ENCODE measurements at places on chromosomes 7 and 10. TPM values are rescaled to one million over a fixed set of nuclear protein-coding genes. Genes with fewer than 3 reads are reported as not detected.
A peak's percentile ranks its signal among the peaks of the same experiment; 100 is the strongest.

DNA sequence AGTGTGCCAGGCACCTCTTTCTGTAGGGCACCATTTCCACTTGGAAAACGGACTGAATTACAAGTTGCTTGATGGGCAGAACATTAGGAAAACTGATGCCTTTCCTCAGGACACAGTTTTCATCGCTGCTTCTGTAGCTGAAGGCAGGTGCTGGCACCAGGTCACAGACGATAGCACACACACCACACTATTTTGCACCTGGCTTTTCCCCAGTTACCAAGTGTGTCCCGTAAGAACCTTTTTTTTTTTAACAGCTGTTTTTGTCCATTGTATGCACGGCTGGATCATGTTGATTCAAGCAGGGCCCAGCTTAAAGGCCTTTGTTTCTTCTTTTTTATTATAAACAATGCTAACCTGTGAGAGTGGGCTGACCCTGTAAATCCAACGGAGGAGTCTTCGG is 1.3 kb upstream of the GET4 start:
- DNase-seq = no peak

MYH16 gene
- polyA plus RNA-seq = 0.08 TPM

FEZF1 gene
- 0.12 TPM for polyA plus RNA-seq

ACTL6B gene
- polyA plus RNA-seq = not detected

DNA sequence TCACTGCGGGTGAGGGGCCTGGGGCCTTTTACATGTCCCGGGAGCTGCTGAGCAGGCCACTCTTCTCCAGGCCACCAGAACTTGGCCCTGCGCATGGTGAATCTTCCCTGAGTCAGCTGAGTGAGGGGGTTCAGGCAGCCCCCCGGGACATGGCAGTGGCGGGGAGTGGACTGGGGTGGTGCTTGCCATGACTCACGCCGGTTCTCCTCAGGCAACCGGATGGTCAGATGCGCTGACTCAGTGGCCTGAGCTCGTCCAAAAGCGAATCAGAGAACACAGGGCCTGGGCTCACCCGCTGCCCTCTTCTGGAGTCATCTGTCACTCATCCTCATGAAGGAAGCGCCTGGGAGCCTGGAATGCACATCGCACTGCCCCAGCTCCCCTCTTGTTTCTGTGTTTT is 33.5 kb downstream of the HTRA1 start:
- no peak for DNase-seq

ATOH7 gene
- 0.22 TPM for polyA plus RNA-seq

DNA sequence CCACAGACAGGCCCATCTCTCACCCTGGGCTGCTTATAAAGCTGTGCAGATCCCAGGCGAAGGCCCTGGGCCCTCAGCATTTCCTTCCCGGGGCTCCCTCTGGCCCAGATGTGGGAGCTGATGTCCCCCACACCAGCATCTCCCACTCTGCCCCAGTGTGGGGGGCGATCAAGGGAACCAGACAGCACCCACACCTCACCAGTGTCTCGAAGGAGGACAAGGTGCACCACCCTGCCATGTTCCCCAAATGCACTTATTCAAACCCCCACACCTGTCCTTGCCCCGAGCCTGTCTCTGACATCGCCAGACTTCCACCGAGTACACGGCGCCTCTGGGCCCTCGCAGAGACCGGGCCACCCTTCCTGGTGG is 19.6 kb downstream of the DPYSL4 start:
- DNase-seq = no peak

FGFR2 gene
- polyA plus RNA-seq = 3.6 TPM

- DNase-seq = no peak
Measured at GRCh38 chr7:163298-163695, 29.1 kb upstream of the FAM20C start.

GRCh38 chr7:86932038-86932512 is 127.4 kb downstream of the ELAPOR2 start:
- DNase-seq = peak; percentile 20

PNLIPRP2 gene
- not detected for polyA plus RNA-seq

TRIL gene
- polyA plus RNA-seq = 21.7 TPM

DNA sequence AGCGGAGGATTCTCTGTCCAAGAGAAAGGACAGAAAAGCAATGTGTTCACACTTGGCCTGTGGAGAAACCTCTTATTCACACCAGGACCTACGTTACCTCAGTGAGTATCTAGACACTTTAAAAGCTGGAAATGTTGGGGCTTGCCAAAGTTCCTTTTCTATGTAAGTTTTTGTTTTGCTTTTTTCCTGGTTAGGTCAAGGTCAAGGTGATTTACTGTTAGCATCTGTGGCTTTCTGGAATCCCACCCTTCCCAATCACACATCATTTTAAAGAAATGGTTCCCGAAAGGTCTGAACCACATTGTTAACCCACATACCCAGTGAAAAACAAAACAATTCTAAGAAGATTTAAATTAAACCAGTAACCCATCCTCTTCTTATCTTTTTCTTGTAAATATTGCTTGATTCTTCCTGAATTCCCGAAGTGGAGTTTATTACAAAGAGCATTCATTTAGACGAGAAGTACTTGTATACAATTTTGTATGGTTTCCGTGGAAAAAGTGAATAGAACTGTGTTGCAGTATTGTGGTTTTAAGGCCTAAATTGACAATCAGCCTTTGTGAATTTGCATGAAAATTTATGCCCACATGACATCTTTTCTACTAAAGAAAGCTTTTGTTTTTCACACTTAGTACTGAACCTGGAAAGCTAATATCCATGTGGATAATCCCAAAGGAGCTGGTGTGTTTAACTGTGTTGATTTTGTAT is 827.0 kb upstream of the IGFBP3 start:
- no peak for DNase-seq

GRCh38 chr10:5971315-5971832 is 6.0 kb downstream of the IL15RA start:
- no peak for DNase-seq

DNA sequence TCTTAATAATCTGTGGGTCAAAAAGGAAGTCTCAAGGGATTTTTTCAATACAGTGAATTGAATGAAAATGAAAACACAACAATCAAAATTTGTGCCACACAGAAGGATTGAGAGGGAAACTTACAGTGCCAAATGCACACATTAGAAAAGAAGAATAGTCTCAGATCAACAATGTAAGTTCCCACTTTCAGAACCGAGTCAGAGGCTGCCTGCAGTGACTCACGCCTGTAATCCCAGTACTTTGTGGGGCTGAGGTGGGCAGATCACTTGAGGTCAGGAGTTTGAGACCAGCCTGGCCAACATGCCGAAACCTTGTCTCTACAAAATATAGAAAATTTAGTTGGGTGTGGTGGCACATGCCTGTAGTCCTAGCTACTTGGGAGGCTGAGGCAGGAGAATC is 12.5 kb upstream of the KEL start:
- no peak for DNase-seq

CXCL12 gene
- polyA plus RNA-seq = 201 TPM

GRCh38 chr7:86908948-86909347 is 150.5 kb downstream of the ELAPOR2 start:
- peak; percentile 17 for DNase-seq

DNA sequence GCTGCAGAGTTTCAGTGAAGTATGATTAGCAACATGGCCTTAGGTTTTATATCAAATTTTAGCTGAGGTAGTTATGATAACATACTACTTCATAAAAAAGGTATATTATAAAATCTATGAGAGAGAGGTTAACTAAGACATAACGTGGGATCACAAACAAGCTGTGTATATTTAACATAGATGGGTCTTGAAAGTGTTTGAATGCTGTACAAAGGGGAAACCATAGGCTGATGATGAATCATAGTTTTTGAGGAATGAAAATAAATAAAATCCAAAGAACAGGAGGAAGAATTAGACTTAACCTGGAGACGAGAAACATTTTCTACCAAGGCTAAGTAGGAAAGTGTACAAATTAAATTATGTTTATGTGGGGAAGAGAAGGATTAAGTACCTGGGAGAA is 119.0 kb downstream of the GNAI1 start:
- no peak for DNase-seq

DNA sequence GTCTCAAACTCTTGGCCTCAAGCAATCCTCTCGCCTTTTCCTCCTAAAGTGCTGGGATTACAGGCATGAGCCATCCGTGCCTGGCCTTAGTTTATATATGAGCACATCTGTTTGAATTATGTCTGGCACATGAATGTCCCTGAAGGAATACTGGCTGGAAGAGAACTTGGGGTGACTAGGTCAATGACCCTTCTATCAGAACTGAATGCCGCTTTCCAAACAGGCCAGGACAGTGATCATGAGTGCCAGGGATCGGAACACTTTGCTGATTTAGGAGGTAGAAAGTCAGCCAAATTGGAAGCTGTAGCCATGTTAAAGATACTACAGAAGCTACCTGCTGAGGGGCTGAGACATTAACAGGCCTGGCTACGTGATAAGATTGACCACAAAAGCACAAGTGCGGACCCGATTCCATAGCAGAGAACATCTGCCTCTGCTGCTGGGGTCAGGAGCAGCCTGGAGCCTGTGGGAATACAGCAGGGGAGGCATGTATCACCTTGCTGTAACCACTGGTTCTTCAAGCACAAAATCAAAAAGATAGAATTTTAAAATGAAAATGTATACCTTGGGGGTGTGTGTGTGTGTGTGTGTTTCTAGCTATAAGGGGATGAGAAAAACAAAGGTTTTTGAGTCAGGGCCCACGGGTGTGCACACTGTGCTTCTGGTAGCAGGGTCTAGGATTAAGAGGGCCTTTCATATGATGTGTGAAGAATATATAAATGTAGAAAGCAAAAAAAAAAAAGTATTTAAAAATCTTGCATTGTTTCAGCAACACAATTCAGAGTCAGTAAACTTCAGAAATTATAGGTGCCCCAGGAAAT is 293.7 kb downstream of the BBS9 start:
- no peak for DNase-seq

- DNase-seq = peak; percentile 37
Measured at GRCh38 chr7:104848138-104848990, 165.6 kb upstream of the KMT2E start.

PARP12 gene
- 15.3 TPM for polyA plus RNA-seq

RUFY2 gene
- polyA plus RNA-seq = 19.5 TPM

AFAP1L2 gene
- 40.2 TPM for polyA plus RNA-seq

DNA sequence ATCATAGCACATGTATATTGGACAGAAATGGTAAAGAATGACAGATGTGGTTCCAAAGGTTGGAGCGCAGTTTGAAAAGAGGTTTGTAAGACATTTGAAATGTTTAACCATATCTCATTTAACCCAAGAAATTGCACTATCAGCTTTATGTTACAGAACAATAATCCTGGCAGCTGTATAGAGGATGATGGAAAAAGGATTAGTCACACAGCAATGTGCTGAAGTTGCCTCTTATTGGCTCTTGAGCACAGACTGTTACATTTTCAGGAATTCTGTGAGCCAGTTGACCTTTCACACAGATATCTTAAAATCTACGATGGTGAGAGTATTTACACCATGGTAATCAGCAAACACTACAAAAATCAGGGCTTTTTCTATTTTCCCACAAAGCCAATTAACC is 3.9 kb downstream of the COG5 start:
- DNase-seq = no peak

CALCR gene
- 11.0 TPM for polyA plus RNA-seq

- DNase-seq = no peak
Measured at GRCh38 chr7:37342688-37343471, 105.8 kb downstream of the ELMO1 start.

MYPN gene
- polyA plus RNA-seq = 110 TPM

SEPHS1 gene
- polyA plus RNA-seq = 60.9 TPM

- DNase-seq = no peak
Measured at GRCh38 chr7:94174375-94174774, 170.2 kb upstream of the BET1 start.

ICA1 gene
- 5.5 TPM for polyA plus RNA-seq

- no peak for DNase-seq
Measured at GRCh38 chr7:80779456-80779855, 139.4 kb downstream of the SEMA3C start.

GNG11 gene
- polyA plus RNA-seq = 24.7 TPM

ANXA11 gene
- polyA plus RNA-seq = 96.9 TPM

- no peak for DNase-seq
Measured at GRCh38 chr7:151373599-151373998, 32.0 kb downstream of the NUB1 start.

- no peak for DNase-seq
Measured at GRCh38 chr7:68166525-68166924, 1169.9 kb downstream of the TYW1 start.

DNA sequence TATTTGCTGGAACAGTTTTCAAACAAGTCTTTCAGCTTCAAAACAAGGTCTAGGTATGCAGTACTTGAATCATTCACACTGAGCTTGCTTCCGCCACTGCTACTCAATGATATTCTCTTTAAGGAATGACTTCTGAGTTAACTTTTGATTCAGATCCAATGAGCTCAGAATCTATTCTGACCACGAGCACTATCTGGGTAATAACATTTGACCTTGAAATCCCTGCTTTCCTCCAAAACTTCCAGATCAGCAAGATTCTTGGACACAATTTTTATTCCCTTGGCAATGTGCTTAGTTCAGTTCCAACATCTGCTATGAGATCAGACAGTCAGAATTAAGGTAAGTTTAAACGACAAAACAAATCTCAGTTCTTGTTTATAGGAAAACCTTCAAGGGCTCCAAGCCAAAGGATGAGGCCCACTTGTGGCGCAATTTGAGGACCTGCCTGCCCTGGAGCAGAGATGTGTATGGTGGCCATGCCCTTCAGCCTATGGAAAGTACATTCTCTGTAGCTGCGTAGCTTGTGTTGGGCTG is 87.2 kb downstream of the RNF216 start:
- no peak for DNase-seq

CHN2 gene
- polyA plus RNA-seq = 10.5 TPM

DNA sequence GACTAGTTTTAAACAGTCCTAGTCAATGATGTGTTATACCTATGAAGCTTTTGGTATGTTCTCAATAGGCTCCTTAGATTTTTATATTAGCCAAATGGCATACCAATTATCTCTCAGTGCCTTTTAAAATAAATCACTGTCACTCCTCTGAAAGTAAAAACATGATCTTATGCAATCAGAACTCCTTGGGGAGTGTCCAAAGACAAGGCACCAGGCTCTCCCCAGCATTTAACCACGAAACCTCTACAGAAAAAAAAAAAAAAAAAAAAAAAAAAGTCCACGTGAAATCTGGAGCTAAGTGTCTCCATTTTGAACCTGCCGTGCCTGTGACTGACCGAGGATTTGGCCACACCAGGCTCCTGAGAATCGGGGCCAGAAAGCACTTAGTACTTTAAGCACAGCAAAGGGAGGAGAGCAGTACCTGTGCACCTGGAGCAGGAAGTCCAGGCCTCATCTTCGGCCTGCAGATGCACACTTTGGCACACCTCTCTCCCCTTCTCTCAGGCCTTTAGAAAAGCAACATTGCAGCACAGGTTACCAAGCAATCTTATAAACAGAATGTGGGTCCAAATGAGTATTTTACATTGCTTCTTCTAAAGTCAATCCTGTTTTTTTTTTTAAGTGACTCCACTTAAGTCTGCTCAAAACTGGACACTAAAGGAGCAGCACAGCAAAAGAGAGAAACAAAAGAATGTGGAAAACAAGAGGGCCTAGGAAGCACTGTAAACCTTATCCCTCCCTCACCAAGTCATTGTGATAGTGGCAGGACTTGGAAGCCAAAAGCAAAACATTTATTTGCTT is 1.5 kb downstream of the FAM13C start:
- no peak for DNase-seq

- DNase-seq = no peak
Measured at GRCh38 chr7:136526408-136527105, 341.9 kb upstream of the CHRM2 start.

- no peak for DNase-seq
Measured at GRCh38 chr7:103343758-103344452, 662 bp downstream of the DNAJC2 start.
